Activated T-helper 1 cell treated with Interleukin-2 at 50 U/mL for 16 hours (primary cell): ENCODE measurements at places on chromosomes 6 and 20.

DNA sequence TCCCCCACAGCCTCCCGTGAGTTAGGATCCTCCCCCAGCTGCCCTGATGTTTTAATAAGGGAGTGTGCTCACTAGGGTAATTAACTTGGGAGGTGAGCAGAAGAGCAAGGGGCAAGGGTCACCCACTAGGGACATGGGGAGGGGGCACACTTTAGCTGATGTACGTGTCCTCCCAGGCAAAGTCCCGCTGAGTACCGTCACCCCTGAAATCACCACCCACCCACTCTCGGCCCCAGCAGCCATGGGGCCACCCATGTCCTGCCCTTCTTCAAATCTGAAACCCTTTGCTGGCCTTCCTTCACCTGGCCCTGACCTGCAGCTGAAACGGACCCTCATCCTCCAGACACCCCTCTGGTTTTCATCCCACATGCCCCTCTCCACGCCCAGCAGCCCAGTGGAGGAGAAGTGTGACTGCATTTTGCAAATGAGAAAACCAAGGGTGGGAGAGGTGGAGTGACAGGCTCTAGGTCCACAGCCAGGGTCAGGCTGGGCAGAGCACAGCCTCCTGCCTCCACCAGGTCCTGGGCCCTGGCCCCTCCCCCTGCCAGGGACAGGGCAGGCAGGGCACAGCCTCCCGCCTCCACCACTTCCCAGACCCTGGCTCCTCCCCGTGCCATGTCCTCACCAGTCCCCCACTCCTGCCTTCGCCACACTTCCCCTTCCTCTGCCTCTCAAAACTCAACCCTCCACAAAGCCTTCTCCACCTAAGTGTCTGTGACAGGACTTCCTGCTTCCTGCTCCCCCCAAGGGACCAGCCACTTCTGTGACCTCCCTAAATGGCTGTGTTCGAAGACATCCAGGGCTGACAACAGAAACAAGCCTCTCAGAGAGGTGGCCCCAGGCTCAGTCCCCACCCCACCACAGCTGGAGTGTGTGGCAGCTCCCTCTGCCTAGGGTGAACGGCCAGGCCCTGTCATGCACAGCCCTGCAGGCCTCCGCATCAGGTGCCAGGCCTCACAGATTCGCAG, 15.1 kb downstream of the ACSS1 start:
- peak; percentile 19 for DNase-seq

DNA sequence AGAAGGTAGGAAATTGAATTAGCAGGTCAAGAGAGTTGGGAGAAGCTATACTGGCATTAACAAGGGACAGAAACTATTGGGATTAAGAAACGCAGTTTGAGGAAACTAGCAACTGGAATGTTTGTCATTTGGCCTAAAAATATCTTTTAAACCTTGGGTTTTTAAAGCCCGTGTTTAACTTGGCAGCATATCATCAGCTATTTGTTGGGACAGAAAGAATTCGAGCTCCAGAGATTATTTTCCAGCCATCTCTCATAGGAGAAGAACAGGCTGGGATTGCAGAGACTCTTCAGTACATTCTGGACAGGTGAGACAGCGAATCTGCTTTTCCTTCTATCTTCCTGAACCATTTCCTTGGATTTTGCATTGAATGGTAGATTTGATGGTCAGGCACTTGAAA, 17.8 kb downstream of the ACTR5 start:
- DNase-seq: no peak

- no peak for DNase-seq
Measured at GRCh38 chr6:142718667-142719191, 226.2 kb downstream of the HIVEP2 start.

GRCh38 chr6:167960579-167960978, 36.9 kb upstream of the KIF25 start:
- no peak for DNase-seq

- no peak for DNase-seq
Measured at GRCh38 chr6:134774201-134774638, 175.7 kb downstream of the ALDH8A1 start.

DNA sequence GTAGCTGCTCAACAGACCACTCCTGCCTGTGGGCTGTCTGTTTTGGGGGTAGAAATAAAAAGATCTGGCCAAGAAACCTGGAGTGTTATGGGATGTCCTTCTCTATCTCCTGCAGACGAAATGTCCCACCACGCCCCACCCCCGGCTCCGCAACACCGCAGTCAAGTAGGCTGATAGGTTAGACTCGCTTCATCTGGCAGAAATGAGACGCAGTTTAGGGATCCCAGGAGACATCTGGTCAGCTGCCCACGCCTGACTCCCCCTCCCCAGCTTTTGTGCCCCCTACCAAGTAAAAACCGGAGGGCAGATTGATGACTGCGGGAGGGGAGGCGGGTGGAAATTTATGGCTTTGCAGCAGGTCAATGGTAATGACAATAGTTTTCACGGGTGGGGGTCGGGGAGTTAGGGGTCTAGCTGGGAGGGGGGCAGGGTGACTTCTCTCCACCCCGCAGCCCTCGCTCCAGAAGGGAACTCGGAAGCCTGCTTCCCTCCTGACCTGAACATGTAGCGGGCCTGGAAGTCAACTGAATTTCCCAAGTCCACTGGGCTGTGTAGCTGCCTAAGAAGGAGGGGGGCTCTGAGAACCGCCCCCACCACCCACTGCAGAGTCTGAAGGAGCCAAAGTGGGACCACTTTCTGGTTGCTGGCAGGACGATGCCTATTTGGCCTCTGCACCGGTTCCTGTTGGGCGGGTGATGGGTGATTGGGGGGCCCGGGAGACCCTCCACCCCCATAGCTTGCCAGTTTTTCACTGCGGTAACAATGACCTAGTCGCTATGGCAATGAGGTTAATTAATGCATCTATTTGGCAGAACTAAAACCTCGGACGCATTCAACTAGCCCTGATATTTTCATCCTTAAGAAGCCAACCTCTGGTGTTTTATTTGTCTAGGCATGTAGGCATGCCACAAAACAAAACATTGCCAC, 25.7 kb downstream of the PMEPA1 start:
- DNase-seq: no peak

DNA sequence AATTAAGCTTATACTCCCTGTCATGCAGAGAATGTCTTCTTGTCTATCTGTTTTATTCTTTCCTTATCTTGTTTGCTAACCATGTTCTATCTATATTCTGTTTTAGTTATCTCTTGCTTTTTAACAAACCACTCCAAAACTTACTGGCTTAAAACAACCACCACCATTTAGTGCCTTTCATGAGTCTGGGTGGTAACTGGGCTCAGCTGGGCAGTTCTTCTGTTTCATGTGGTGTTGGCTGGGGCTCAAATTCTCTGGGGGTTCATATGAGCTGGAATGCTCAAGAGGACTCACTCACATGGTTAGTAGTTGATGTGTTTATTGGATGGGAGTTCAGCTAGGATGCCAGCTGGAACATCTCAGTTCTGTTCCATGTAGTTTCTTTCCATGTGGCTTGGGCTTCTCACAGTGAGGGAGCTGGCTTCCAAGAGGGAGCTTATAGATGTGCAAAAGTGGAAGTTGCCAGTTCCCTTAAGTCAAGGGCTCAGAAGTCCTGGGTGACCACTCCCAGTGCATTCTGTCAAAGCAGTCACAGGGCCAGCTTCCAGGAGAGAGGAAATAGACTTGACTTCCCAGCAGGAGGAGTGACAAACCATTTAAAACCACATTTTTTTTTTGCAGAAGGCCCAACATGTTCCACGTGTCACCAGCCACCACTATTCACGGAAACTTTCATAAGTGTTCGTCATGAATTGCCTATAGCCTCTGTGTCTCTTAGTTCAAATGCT, 70.4 kb downstream of the PLCB4 start:
- DNase-seq: no peak

DNA sequence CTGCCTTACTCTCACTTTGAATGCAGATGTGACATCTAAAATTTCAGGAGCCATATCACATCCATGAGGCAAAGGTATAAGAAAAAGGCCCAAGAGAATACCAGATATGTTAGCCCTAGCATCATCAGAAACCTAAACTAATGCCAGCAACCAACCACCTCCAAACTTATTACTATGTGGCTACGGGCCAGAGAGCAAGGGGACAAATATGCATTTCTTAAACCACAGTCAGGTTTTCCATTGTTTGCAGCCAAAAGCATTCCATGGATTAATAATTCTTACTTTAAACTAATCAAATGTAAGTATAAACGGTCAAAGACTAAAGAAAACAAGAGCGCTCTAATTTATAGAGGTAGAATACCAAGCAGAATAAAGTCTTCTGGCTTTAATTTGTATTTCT, 84.7 kb downstream of the TASP1 start:
- no peak for DNase-seq

- DNase-seq: no peak
Measured at GRCh38 chr20:61628901-61629601, 377.0 kb downstream of the CDH4 start.

- DNase-seq: peak; percentile 23
Measured at GRCh38 chr6:75748743-75749538, at the start of gene MYO6. TSS of gene MYO6 (plus strand) at chr6:75749239. CDS start at chr6:75817548, 68,309 bp downstream.
